ENCODE measurements at places on chromosomes 13 and 19. TPM values are rescaled to one million over a fixed set of nuclear protein-coding genes. Genes with fewer than 3 reads are reported as not detected.
A peak's percentile ranks its signal among the peaks of the same experiment; 100 is the strongest.

- DNase-seq, result no peak
Measured at GRCh38 chr13:113124211-113124970, 1.8 kb downstream of the F10 start.

DNA sequence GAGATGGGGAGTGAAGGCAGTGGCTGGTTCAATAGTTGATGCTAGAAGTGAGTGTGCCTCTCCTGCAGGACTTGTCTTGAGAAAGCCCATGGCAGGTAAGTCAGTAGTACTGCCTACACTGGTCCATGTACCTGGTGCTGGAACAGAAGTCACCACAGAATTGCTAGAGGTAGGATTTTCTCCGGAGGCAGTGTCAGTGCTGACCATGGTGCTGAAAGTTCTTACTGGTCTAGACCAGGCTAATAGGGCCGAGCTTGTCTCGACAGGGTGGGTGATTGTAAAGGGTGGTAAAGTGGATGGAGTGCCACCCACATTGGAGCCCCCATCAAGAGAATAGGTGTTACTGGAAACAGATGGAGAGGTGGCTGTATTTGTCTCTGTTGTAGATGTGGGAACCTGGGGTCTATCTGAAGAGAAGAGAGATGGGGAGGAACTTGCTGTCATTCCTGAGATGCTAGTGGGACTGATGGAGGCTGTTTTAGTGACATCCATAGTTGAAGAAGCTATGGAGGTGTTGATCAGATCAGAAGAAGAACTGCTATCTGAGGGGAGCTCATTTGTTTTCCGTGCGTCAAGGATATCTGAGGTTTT is 36.6 kb downstream of the MUC16 start:
- DNase-seq, result peak; percentile 25

DNA sequence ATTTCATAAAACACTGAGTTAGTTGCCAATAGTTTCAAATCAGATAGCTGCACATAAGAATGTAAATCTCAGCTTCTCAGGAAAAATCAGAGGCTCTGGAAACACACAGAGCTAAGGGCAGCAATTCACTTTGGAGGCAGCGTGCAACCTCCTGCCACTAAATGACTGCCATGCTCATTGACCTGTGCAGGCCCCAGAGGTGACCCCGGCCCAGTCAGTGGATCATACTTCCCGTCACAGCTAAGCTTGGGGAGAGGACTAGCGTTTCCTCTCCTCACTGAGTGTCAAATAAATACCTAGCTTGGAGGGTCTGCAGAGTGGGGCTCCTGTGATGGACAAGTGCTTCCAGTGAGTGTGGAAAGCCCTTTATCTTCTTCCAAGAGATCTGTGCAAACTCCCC is 67.2 kb downstream of the UQCRFS1 start:
- DNase-seq, result no peak

The KIR2DL3 gene
- total RNA-seq, result 0.24 TPM

GRCh38 chr13:40187324-40187795 is 479.1 kb downstream of the FOXO1 start:
- peak; percentile 90 for DNase-seq

- no peak for DNase-seq
Measured at GRCh38 chr13:94256721-94257120, 222.8 kb downstream of the DCT start.

DNA sequence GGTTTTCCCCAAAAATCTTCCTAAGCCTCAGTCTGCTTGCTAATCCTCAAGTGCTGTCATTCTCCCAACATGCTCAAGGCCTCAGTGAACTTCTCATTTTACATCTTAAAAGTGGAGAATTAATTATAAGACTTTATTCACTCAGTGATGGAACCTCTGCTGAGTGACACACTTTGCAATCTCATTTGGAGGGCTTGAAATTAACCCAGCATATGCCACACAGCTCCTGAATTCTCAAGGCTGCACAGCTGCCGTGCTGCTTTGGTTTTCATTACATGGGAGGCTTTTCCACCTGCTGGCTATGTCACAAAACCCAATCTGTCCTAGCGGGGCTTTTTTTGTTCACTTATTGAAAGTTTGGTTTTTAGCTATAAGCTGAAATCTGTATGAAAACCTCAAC is 28.3 kb upstream of the SERPINE3 start:
- no peak for DNase-seq

The LILRA1 gene
- not detected for total RNA-seq

GRCh38 chr13:101346161-101346560 is 70.1 kb downstream of the NALCN start:
- no peak for DNase-seq

Data from activated CD8-positive, alpha-beta T cell treated with anti-CD3 and anti-CD28 coated beads, Interleukin-2, amount 10 ng/mL, durations not matched to agents 7 days and 5 days (primary cell).